ENCODE measurements at places on chromosomes 12 and 14.

- DNase-seq: no peak
These were observed 293.7 kb downstream of the TTC6 start for GRCh38 chr14:37889087-37889486.

DNA sequence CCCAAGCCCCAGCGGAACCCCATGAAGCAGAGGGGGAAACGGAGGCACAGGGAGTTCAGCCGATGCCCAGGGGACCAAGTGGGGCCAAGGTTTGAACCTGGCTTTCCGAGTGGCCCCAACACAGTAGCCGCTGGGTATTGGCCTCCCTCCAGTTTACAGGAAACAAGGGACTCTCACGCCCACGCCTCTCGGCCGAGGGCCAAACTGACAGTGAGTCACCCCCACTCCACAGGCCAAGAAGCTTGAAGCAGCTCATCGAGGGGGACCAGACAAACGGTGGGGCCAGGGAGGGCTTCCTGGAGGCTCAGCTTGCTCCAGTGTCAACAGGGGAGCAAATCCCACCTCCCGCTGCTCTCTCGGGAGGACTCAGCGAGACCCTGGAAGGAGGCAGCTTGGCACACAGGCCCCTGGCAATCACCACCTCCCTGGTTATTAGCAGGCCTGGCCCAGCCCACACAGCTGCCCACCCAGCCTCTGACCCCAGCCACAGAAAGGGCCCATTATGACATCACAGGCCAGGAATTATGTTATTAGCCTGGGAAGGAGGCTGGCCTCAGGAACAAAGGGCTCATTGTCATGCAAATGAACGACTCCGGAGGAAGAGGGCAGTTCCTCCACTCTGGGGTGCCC, 54.6 kb downstream of the NCOR2 start:
- no peak for DNase-seq

DNA sequence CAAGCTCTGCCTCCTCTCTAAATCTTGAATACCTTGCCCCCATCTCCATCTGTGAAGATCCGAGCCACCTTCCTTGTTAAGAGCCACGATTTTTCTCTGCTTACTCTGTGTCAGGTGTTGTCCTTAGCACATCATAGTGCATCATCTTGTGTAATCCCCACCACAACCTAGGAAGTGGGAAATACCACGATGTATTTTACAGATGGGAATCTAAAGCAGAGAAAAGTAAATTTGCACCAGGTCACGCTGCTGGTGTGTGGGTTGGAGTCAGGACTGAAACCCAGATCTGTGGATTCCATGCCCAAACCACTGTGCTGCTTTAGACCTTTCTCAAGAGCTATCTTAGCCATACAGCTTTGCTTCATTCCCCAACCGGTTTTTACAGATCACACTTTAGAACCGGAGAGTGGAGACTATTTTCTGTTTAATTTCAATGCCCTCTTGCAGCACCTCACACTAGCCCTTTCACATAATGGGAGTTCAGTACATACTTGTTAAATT, 94.6 kb downstream of the PPM1A start:
- DNase-seq: no peak

- DNase-seq: no peak
These were observed 243.1 kb downstream of the C12orf75 start for GRCh38 chr12:105573574-105573973.

DNA sequence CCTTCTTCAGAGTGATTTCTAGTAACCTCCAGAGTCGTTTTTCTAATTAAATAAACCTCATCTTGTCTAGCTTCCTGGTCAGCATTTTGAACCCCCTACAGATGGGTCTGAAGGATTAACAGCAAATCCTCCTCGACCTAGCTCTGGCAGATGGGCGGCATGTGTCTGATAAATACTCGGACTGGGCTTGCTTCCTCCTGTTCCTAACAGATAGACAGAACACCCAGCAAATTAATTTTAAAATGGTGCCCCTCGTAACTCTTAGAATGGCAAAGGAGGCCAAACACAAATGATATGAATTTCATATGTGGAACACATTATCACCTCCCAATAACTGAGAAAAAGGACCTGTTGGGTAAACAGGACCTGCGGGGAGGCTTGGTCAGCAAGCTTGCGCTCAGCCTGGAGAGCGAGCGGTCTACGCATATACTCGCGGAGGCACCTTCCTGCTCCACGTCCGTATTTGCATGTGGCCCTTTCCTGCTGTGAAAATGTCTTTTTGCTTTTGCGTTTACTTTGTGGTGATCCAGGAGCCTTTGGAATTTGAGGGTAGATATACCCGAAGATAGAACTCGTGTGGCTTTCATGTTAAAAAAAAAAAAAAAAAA, 79.6 kb downstream of the OTX2 start:
- DNase-seq: no peak

DNA sequence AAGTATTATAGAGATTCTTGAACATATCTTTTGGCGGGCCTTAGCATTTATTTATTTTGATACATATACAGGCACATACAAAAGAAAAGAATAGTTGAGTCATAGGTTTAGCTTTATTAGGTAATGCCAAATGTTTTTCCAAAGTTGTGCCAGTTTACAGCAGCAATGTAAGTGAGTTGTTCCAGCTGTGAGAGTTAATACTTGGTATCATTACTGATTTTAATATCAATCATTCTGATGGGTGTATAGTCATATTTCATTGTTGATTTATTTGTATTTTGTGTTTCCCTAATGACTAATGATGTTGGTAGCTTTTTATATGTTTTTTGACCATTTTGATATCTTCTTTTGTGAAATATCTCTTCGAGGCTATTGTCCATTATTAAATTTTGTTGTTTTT, 122.4 kb downstream of the MIPOL1 start:
- DNase-seq: no peak

DNA sequence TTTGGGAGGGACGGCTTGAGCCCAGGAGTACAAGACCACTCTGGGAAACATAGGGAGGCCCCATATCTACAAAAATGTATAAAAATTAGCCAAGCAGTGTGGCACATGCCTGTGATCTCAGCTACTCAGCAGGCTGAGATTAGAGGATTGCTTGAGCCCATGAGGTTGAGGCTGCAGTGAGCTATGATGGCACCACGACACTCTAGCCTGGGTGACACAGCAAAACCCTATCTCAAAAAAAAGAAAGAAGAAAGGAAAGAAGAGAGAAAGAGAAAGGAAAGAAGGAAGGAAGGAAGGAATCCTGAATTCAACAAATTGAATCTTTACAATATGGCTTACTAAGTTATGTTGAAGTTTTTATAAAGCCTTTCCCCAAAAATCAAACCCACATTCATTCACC, 2.1 kb downstream of the KIF21A start:
- DNase-seq: no peak

DNA sequence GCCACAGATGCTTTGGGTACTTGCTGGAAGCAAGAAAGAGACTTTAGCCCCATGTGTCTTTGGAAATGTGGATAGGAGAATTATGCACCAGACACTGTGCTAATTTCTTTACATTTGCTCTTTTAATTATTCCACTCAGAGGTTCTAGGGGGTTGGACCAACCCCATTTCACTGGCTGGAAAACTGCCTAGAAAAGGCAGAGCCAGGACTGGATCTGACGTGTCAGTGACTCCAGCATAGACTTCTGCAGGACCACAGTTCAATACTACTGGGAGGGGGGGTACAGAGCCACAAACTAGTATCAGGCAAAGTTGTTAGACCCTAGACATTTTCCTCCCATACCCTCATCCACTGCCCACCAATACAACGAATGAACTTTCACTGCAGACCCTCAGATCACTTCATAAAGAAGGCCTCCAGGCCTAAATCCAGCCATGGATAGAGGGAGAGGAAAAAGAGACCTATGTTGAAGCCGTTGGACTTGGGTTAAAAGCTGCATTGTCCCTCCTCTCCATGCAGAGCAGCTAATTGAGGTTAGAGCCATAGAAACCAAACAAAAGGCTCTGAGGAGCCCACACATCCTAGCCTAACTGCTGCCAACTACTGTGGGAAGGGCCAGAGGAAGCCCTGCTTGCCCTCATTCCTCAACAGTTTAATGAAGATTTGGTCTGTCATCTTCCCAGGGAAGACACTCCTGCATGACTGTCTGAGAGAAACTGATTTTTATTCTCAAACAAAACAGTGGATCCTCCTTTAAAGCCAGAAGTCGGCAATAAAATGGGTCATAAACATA, 68.7 kb downstream of the STON2 start:
- DNase-seq: no peak

DNA sequence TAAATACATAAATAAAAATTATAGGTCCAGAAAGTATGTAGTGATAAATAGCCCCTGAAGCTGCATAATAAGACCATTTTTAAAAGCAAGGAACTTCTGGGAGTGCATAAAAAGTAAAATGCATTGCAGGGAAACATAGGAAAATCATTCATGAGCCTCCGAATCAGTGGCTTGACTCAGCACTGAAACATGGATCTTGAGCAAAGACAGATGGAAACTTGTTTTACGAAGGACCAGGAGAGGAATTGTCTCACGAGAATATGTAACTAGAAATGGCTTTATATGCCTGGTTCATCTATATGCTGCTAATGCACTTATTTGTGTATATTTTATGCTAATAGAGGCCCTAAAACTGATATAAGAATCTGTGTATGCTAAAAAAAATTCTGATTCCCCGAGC, 14.7 kb downstream of the TMEM30B start:
- DNase-seq: no peak

- no peak for DNase-seq
These were observed 55.8 kb downstream of the GPHN start for GRCh38 chr14:66563731-66564130.

DNA sequence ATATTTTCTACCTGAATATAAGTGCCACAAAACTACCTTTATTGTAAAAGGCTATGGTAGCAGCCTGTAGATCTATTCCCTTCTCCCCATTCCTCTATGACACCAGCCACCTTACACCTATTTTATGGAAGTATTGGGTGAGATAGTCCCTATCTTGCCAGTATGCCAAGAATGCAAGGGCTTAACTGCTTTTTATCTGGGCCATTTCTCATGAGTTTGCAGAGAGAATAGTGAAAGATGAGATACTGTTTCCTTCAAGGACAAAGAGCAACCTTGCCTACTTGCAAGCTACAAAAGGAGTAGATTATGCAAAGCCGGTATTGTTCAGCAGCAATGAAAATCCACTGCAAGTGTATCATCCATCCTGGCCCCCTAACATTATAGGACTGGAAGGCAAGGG, 1775.6 kb upstream of the SEL1L start:
- no peak for DNase-seq

- no peak for DNase-seq
These were observed 926.6 kb downstream of the VRK1 start for GRCh38 chr14:97723819-97724218.

- DNase-seq: no peak
These were observed 136.7 kb upstream of the EGLN3 start for GRCh38 chr14:34087571-34087970.

- no peak for DNase-seq
These were observed 29.4 kb downstream of the PARP2 start for GRCh38 chr14:20372796-20373195.

GRCh38 chr12:81809829-81810595, 50.9 kb upstream of the PPFIA2 start:
- no peak for DNase-seq

DNA sequence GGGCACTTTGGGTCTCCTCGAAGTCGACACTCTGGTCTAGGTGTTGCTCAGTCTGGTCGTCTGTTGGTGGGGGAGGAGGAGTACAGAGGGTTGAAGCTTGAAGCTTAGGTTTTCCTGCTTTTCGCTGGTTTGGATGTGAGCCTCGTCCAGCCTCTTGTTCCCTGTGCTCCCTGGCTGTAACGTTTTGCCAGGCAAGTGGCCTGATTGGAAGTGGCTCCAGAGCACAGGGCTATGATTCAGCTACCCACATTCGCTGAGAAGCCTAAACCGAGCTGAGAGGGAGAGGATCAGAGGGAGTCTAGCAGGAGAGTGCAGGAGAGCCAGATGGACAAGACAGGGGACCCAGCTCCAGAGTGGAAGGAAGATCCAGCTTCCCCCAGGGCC, 6.1 kb downstream of the HOXC10 start:
- no peak for DNase-seq

DNA sequence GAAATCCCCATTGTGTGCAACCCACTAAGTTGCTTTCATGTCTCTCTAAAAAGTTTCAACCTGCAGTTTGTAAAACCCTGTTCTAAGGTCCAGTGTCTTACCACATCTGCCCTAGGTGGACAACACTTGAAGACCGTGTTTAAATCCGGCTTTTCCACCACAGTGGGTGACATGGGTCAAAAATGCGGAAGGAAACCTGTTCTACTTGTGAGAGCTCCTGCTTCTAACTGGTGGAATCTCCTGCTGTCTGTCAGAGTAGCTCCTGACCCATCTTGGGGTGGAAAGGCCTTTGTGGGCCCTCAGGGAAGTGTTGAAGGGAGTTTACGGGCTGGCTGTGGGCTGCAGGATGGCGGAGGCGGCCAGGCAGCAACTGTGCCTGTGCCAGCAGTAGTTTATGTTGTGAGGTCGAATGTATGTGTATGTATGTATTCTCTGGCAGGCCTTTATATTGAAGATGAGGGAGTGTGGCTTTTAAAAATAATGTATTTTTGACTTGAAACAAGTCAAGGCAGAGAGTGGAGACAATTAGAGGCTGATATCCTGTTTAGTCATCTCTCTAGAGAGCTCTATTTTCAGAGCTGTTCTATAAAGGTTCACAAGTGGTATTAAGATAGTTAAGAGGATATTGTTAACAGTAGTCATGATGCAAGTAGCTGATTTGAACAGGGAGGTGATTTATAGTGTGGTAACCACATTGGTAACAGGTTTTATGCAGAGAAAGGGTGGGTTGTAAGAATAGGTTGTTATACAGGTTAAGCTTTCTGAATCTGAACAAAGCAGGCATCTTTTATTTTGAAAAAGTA, 67.0 kb downstream of the PRKCH start:
- DNase-seq: no peak

DNA sequence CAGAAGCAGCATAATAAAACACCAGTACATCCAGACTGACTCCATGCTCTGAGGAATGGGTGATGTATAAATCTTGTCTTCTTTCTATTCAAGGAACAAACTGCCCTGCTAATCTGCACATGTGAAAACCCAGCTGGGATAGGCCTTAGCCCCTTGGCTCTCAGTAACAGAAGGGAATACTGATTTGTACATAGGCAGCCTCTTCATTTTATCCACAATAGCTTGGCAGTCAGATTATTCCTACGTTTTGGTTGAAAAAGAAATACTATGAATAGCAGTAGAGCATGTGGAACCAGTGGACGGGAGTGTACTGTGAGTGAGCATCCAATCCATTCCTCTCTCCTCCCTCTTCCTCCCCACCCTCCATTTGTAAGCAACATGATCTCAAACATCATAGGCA, 113.5 kb upstream of the ARHGAP5 start:
- no peak for DNase-seq

DNA sequence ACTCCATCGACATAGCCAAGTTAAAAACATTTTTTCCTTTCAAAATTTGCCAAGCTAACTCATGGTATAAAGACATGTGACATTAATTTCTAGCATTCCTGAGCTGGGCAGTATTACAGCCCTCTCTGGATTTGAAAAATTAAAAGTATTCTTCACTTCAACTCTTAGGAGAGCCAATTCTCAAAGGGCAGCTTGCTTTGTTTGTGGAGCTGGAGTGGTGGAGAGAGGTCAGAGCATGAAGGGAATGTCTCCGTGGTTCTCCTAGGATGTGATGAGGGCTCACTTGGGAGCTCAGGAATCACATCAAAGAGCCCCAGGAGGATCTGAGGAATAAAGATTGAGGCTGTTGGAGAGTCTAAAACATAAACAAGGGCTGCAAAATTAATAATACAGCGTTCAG, 46.9 kb upstream of the RGS6 start:
- no peak for DNase-seq

Measured in activated CD8-positive, alpha-beta memory T cell treated with anti-CD3 and anti-CD28 coated beads for 1 hour (primary cell).